HTR-8/SVneo (cell line): ENCODE measurements at places on chromosomes 6 and 20.

DNA sequence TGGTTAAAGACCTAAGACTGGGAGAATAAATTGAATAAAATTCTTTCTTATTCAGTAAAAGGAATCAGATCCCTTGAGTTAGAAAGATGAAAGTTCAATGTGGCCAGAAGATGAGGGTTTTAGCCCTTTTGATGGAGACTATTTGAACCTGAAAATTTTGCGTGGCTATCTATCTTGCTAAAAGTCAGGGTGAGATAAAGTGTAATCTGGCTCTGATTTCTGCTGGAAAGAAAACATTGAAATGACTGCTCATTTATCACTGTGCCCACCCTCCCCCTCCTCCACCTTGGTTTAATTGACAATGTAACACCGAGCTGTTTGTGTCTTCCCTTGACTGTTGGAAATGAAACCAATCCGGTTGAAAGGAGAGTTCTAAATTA lies 32.9 kb upstream of the TCF21 start:
- DNase-seq = no peak

GRCh38 chr20:24437196-24438082 lies 32.0 kb upstream of the SYNDIG1 start:
- no peak for DNase-seq

DNA sequence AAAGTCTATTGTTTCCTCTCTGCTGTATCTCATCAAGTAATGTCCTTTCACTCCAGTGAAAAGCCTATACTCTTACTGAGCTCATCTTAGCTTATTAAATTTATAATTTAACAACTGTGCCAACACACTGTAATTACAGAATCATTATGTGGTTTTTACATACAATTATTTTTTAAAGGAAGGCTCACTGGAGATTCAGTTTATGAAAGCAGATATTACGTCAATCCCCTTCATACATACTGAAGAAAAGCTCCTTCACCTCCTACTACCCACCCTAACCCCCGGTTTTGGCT lies 28.1 kb downstream of the ARHGAP18 start:
- DNase-seq = no peak

- no peak for DNase-seq
Measured at GRCh38 chr6:155216312-155217046, 47.3 kb upstream of the CLDN20 start.

- no peak for DNase-seq
Measured at GRCh38 chr6:165776691-165777090, 113.7 kb upstream of the PDE10A start.

GRCh38 chr6:43995137-43995536 lies 132.1 kb downstream of the MRPL14 start:
- DNase-seq = no peak

DNA sequence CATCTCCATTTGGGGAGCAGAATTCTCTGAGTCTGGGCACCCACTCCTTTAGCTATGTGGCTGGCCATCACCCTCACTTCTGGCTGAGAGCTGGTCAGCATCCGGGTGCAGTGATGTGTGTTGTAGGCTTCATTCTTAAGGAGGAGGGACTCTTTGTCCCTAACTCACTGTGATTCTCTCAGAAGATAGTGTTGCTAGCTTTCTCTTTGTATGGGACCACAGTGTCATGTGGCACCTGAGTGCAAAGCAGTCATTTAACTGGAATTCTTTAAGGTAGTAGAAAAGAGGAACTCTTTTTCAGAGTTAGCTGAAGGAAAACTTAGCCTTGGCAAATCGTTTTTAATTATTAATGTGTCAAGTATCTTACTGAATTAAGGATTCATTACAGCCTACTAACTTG lies 165.9 kb downstream of the JARID2 start:
- no peak for DNase-seq

- no peak for DNase-seq
Measured at GRCh38 chr6:143441680-143442545, 8.6 kb downstream of the ADAT2 start.

- DNase-seq = no peak
Measured at GRCh38 chr6:71284785-71285184, 3.8 kb upstream of the OGFRL1 start.

DNA sequence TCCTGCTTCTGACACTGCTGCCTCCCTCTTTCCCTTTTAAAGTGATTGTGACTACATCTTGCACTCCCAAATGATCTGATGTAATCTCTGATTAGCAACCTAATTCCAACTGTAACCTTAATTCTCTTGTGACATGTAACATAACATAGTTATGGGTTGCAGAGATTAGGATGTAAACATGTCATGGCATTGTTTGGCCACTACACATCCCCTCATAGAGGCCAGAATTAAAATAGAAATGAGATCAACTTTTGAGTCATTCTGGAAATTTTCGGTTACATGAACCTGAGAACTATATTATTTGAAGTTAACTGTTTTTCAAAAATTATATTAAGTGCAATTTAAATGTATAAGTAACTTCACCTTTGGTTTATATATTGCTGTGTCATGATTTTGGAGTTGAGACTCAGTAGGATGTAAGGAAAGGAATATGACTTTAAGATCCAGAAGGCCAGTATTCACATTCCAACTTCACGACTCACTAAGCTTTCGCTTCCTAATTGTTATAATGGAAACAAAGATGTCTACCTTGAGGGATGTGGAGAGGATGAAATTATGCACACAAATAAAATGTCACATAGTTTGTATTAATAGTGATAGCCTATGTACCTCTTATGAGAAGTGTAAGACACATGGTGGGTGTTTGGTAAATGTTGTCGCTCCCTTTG lies 611.9 kb upstream of the MAP3K7 start:
- DNase-seq = no peak

GRCh38 chr20:41095110-41095969 lies 42.0 kb upstream of the PLCG1 start:
- peak; percentile 85 for DNase-seq

- no peak for DNase-seq
Measured at GRCh38 chr6:144362042-144363018, 77.2 kb downstream of the UTRN start.

DNA sequence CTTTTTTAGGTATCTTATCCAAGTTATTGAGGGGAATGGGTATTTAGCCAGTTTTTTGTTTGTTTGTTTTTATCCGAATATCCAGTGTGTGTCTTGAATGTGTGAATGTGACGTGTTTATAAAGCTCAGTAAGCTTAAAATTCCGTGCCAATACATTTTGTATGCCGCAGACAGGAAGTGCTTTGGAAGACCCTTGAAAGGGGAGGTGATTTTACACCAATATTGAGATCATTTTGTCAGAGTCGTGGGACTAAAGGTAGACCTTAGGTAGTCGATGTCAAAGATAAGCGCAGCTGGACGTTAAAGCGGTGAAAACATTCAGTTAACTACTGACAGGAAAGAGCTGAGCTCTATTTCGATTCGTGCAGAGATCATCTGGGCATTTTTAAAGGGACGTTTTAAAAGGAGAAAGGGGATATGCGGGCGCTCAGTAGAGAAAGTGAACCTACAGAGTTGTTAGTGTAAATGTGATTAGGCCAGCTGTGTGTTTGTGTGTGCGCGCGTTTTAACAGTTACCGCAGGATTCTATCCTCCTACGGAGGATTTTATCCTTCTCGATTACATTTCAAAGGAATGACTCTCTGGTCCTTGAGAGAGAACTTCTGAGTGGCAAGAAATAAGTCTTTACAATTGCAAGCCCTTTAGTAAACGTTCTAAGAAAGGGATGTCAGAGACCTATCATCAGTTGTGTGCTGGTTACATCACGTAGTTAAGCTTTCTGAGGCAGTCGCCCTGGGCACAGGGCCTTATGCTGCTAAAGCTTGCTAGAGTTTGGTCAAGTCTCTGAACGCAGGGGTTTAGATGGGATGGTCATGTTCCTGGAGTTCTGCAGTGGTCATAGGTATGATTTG lies 625 bp upstream of the ECHDC1 start:
- peak; percentile 9 for DNase-seq

- DNase-seq = no peak
Measured at GRCh38 chr6:169803271-169803811, 51.9 kb downstream of the ERMARD start.

DNA sequence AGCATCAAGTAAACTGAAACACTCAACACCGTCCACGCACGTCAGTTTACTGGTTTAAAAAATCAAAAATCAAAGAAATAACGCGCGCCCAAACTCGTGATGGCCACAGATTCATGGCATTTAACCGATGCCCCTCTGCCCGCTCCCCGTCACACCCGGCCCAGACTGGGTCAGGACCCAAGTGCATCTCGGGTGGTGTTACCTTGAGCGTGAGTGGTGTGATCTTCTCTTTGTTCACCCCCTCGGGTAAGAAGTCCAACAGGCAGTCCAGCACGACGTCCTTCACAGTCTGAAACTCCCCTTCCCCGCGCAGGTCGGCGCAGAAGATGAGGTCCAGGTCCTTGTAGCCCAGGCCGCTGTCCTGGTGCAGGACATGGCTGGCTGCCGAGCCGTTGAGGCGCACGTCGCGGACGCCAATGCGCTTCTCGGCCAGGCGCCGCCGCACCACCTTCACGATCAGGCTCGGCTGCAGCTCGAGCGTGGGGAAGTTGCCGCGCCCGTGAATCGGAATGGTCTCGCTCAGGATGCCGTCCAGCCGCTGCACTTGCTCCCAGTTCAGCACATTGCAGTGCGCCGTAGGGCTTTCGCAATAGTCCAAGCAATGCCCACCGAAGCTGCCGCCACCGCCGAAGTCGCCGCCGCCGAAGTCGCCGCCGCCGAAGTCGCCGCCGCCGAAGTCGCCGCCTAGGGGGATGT lies 945 bp downstream of the TENT5A start:
- DNase-seq = no peak

DNA sequence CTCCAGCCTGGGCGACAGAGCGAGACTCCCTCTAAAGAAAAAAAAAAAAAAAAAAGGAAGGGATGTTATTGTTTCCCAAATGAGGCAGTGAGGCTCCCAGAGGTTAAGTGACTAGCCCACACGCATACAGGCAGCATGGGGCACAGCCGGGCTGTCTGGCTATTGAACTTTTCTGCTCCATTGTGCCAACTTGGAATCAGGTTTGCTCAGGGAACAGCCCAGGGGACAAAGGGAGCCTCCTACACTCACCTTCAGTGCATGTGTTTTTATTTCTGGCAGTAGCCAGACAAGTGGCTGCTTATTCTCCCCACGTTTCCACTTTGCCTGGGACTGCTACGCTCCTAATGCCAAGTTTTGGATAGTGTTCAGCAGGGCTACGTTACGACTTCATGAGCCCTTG lies 10.7 kb downstream of the ETV7 start:
- no peak for DNase-seq

DNA sequence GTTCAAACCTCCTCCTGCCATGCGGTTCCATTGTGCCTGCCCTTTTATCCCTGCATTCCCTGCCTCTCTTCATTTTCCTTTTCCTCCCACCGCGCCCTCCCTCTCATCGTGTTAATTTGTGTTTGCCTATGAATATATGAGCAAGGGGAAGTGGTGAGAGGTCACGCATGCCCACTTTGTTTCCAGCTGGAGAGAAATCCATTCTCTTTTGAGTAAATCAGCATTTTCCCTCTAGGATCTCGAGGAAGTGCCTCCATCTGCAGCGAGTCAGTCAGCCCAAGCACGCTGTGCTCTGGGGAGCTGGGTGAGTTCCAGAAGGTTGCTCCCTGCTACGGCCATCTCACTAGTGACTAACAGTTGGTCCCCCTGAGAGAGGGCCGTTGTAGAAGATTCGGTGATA lies 42.9 kb downstream of the CDH26 start:
- no peak for DNase-seq

DNA sequence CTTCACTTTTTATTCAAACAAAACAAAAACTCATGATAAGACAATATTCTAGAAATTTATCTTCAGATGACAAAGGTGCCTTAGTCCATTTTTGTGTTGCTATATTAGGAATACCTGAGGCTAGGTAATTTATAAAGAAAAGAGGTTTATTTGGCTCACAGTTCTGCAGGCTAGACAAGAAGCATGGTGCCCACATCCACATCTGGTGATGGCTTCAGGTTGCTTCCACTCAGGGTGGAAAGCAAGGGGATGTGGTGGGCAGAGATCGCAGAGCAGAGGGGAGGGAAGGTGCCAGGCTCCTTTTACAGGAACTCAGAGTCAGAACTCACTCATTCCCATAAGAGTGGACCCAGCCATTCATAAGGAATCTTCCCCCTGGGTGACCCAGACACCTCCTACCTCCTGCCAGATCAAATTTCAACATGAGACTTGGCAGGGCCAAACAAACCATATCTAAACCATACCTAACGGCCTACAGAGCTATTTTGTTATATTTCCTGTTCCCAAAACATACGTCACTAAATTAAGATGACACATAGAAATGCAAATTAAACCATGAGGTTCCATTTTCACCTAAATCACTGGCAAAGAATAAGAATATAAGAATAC lies 26.4 kb downstream of the ABHD12 start:
- DNase-seq = no peak

GRCh38 chr6:168004023-168004422 lies 6.6 kb downstream of the KIF25 start:
- DNase-seq = no peak

DNA sequence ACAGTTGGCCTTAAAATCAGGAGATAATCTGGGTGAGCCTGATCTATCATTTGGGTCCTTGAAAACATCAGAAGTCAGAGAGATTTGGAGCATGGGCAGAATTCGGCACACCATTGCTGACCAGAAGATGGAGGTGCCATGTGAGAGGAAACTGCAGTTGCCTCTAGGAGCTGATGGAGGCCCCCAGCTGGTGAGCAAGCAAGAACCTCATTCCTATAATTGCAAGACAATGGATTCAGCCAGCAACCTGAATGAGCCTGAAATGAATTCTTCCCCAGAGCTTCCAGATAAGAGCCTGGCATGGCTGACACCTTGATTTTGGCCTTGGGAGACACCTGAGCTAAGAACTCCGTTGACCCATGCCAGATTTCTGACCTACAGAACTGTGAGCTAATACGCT lies 76.3 kb upstream of the FYN start:
- DNase-seq = no peak

- no peak for DNase-seq
Measured at GRCh38 chr20:4252005-4252404, 236.6 kb upstream of the RNF24 start.

DNA sequence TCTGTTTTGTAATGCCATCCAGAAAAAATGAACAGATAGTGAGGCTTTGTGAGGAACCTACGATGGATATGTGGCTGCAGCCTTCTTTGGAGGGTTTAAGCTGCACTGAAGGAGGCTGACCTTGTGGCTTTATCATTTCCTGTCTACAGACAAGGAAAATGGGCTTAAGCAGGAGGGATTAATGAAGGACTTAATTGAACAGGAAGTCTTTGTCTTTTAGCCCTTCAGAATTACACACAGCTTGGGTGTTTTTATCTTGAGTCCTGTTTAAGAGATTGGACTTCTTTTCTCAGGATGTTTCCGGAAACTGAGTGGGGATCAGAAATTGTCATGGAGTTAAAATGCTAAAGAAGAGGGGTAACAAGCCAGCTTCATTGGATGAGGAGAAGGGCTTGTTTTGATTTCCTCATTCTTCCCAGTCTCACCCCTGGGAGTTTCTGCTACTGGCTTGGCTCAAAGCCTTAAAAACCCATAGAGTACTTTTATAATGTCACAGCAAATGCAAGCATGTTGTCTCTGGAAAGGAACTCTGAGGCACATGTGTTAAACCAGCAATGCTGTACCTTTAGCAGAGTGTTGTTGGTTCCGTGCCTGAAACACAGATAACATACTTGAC lies 193.6 kb downstream of the JARID2 start:
- DNase-seq = no peak
